Omental fat pad (tissue), 4 donors: ENCODE measurements at places on chromosomes 6 and 20. TPM values are rescaled to one million over a fixed set of nuclear protein-coding genes. Genes with fewer than 3 reads are reported as not detected.

The NFATC2 gene
- total RNA-seq, result 12.4 TPM

The LRFN2 gene
- not detected for total RNA-seq

The RAET1G gene
- total RNA-seq, result 3.6 TPM

The C20orf204 gene
- 0.88 TPM for total RNA-seq

The WFDC10B gene
- not detected for total RNA-seq

The YIPF3 gene
- total RNA-seq, result 109 TPM

The CLPSL2 gene
- total RNA-seq, result not detected

The ULBP2 gene
- 1.2 TPM for total RNA-seq

The ARID1B gene
- total RNA-seq, result 79.4 TPM
